Brain microvascular endothelial cell (primary cell): ENCODE measurements at places on chromosomes 11 and 22.

DNA sequence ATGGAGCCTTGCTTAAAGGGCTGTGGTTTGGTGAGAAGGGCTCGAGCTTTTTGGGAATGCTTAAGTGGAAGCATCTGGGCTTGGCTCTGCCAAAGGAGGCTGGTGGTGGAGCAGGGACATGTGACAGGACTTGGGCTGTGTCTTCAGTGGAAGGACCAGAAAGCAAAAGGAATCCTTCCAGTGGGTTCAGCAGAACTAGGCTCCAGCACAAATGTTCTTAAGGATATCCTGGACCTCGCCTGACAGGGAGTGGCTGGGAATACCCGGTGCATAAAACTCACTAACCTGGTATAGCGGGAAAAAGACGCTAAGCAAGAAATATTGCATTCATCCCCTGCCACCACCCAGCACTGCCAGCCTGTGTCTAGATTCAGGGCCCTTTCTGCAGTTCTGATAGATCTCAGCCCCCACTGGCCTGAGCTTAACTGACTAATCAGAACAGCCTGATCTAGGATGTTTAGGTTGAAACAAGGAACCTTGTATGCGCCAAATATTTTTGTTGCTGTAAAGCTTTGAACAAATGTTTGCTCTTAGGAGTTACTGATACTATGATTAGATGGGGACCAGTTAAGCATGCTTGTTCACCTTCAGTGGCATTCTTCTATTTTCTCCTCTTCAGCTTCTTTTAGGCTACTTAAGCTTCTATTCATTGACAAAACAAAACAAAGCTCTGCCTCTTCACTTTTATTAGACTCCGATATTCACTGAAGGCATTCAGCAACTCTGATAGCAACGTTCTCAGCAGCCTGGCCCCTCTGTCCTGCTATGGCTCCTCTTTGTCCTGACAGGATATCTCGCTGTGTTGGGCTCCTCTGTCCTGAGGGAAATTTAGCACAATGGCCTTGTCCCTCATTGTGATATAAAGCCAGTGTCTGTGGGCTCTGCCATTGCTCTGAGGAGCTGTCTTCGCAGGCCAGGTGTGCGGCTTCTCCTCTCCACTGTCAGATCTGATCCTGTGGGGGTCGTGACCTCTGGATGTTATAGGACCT is 25.0 kb downstream of the PPFIBP2 start:
- no peak for DNase-seq

DNA sequence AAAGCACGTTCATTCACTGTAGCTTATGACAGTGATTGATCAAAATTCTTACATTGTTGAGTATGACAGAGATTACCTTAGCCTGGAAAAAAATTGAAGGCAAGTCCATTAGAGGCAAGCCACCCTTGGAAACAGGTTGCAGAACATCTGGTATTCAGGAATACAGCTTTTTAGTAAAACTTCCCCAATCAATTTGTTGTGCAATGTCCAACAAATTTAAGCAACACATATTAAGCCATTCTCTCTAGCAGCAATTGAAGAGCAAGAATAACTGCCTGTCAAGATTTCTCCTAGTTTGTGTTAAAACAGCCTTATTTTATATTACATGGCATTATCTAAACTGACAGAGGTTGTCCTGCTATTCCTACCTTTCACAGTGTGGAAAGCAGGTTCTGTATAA is 37.0 kb downstream of the BCL2L13 start:
- DNase-seq = no peak

GRCh38 chr11:93983542-93984195 is 37.5 kb upstream of the HEPHL1 start:
- no peak for DNase-seq

DNA sequence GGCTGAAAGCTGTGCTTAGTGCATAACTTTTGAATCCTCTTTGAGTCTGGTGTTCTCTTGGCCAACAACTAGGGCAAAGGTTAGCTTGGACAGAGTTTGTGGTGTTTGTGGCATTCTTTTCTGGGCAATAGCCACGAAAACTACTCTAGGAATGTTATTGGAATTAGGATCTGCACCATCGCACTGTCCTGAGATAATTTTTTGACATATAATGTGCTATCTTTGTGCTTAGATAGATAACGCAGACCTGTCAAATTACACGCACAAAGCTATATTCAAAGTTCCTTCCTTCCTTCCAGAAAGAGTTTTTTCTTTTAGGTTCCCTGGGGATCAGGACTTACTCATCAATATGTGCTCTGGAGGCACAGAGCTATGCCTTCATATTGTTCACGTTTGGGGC is 166.8 kb upstream of the MTMR2 start:
- peak; percentile 77 for DNase-seq

GRCh38 chr11:1691878-1692707 is 4.9 kb upstream of the KRTAP5-6 start:
- no peak for DNase-seq
